ENCODE measurements at places on chromosomes 1 and 21.
A peak's percentile ranks its signal among the peaks of the same experiment; 100 is the strongest.

GRCh38 chr1:232835166-232835565 lies 29.9 kb downstream of the MAP10 start:
- no peak for DNase-seq

DNA sequence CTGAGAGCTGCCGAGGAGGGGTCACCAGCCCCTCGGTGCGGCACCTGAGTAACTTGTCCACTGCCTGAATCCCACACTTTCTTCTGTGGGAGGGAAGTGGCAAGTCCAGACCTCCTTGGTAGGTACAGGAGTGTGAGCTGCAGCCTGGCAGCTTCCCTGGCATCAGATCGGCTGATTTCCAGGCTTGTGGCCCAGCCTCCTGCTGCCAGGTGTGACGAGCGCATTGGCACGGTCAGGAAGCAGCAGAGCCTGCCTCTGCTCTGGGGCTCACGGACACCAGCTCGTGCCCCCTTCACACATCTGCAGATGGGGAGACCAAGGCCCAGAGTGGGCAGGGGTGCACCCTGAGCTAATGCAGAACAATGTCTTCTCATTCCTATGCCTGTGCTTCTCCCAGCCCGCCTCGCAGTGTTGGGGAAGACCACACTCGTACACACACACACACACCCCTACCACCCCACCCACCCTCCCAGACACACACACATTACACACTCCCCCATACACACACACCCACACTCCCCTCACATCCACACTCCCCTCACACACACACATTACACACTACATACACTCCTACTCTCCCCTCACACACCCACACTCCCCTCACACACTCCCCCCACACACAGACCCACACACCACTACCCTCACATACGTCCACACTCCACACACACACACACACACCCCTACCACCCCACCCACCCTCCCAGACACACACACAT lies 33.1 kb upstream of the SELENON start:
- DNase-seq = no peak

DNA sequence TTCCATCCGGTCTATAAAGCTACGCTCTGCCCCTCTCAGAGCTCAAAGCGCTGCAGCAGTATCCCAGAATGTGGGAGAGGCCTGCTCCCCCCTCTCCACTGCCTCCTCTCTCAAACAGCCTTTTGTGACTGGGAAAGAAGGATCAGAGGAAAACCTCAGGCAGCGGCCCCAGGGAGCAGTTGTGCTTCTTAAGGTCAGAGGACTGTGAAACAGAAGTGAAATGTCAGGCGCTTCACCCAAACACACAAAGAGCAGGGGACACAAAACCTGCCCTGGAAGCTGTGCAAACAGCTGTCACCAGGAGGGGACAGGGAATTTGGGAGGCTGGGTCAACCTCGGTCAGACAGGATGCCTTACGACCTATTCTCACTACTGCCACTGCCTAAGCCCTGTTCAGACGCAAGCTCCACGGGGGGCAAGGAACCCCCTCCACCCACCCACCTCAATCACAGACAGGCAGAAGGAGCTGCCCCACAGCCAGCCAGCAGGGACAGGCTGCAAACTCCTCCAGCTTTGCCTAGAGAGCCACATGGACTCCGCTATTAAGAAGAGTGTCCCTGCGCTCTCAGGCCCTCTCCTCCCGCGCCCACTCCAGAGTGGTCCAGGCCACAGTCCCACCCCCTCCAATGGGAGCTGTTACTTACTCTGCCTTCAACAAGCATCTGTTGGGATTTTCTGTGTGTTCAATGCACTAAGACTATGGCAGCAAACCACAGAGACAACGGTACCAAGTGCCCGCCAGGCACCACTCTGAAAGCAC lies 14.6 kb downstream of the SSBP3 start:
- no peak for DNase-seq

- peak; percentile 85 for DNase-seq
Measured at GRCh38 chr1:244970236-244970743, 105.9 kb upstream of the HNRNPU start.

DNA sequence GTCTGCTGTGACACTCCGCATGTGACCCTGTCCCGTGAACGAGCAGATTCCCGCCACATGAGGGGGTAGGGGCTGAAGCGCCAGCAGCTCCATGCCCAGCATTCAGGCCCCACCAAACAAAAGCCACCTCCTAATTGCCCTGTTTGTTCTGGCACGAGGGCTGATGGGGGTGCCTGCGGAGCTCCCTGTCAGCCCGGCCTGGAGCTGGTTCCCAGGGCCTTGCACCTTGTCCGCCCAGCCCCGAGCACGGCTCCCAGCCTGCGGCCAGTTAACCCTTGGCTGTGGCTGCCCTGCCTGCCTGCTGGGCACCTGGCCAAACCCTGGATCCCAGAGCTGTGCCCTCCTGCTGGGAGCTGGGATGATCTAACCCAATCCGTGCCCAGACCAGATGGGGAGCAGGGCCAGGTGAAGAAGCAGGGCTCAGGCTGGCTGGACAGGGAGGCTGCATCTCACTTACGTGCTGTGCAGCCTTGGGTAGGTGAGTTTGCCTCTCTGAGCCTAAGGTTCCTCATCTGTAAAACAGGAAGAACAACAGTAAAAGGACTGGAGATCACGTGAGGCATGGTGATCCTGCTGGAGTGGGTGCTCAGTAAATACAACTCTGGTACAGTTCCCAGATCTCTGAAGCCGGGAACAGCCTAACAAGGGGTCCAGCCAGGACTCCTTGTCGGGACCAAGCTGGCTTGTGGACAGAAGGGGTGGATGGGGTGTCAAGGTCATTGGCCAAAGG lies 110.9 kb upstream of the IFFO2 start:
- DNase-seq = no peak

DNA sequence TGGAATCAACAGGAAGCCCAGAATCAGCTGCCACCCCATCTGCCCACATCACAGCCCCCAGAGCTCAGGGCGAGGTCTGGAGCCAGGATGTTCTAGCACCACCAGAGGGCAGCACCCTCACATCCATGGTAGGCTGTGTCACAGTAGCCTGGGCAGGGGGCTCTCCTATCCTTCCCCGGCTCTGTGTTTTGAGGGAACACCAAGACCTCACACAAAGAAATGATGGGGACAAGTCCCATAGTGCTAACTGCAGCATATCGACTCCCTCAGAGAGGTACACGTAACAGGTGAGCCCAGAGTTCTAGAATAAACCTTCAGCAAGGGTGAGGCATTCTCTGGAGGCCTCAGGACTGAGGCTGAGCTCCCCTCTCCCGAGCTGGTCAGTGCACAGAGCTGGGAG lies 2.3 kb upstream of the KCNC4 start:
- no peak for DNase-seq

DNA sequence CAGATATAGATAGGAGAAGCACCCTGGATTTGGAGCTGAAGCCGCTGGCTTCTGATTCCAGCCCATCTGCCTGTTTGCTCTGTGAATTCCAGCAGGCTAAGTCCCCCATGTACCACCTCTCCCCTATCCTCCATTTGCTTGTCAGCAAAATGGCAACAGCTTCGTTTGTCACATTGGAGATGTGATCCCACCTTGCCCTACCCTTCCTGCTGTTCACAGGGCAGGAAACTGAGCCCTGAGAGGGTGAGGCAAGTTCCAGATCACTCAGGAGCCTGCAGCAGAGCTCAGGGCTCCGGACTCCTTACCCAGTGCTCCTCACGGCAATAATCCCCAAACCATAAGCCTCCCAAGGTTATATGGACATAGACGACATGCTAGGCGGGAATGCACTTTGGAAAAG lies 14.9 kb downstream of the SLC2A1 start:
- no peak for DNase-seq

GRCh38 chr1:150151291-150152181 lies 1.8 kb downstream of the PLEKHO1 start:
- peak; percentile 78 for DNase-seq

DNA sequence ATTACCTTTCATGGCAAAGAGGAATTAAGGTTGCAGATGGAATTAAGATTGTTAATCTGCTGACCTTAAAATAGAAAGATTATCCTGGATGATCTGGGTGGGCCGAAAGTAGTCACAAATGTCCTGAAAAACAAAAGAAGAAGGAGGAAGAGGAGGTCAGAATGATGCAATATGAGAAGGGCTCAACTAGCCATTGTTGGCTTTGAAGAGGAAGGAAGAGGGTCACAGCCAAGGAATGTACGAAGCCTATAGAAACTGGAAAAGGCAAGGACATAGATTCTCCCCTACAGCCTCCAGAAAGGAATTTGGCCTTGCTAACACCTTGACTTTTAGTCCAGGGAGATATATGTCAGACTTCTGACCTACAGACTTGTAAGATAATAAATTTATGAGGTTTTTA lies 39.4 kb upstream of the FMOD start:
- DNase-seq = no peak

- DNase-seq = no peak
Measured at GRCh38 chr1:183934314-183934713, 103.2 kb downstream of the COLGALT2 start.

- DNase-seq = no peak
Measured at GRCh38 chr1:170578359-170578758, 46.4 kb downstream of the GORAB start.

DNA sequence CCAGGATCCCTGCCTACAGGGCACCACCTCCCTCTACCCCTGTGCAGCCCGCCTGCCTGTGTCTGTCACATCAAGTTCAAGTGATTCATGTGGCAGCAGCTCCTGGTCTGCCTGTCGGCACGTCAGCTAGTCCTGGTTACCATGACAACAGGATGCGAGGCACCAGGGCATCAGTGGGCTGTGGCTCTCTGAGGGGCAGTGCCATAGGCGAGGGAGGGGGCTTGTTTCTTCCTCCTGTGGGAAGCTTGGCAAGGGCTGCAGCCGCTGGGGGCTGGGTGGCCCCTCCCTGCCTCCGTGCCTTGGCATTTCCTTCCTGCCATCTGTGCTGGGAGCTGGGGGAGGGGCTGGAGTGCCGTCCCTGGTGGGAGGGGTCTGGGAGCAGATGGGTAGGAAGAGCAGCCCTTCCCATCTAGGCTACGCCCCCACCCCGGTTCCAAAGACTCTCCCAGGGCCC lies 43.1 kb downstream of the FOXO6 start:
- no peak for DNase-seq

DNA sequence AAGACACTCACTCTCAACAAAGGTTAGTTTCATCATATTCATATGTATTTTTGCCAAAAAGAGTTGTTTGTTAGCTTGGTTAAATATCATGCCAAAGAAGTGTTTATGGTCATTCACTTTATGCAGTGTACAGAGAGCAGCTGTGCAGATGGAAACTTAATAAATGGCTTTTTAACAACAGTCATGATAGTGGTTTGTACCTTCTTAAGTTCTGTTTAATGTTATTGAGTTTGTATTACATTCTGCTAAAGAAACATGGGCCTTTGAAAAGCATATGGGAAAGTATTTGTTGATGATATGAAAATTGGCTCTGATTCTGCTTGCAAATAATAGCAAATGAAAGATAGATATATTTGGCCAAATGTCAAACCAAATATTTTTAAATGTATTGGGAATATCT lies 607.3 kb downstream of the NCAM2 start:
- no peak for DNase-seq

- no peak for DNase-seq
Measured at GRCh38 chr1:28441674-28442073, 64.2 kb upstream of the RCC1 start.

- no peak for DNase-seq
Measured at GRCh38 chr1:81208441-81208840, 592.3 kb upstream of the ADGRL2 start.
